NCI-H1092 (cell line): ENCODE measurements at places on chromosomes 3 and 15.

- no peak for DNase-seq
These were observed 9.1 kb downstream of the LIPC start for GRCh38 chr15:58440922-58441321.

- DNase-seq: no peak
These were observed 316.2 kb downstream of the IL5RA start for GRCh38 chr3:2793987-2794386.

DNA sequence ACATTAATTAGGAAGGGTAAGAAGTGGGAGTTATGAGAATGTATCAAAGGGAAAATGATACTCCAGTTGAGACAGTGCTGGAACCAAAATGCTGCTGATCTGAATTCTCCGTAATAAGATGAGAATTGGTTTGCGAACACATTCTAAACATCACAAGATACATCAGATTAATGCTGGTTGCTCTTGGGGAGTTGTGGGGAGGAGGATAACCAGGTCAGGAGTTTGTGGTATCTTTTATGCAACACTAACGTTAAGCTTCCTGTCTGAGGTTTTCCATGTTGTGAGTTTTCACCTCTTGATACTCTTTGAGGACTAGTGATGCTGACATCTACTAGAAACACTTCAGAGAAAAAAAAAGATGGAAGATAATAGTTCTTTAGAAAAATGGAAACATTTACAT is 47.2 kb downstream of the PPARG start:
- DNase-seq: no peak

- DNase-seq: no peak
These were observed 58.2 kb downstream of the C3orf70 start for GRCh38 chr3:185094697-185095096.

- DNase-seq: no peak
These were observed 42.8 kb downstream of the NKIRAS1 start for GRCh38 chr3:23873941-23874340.

DNA sequence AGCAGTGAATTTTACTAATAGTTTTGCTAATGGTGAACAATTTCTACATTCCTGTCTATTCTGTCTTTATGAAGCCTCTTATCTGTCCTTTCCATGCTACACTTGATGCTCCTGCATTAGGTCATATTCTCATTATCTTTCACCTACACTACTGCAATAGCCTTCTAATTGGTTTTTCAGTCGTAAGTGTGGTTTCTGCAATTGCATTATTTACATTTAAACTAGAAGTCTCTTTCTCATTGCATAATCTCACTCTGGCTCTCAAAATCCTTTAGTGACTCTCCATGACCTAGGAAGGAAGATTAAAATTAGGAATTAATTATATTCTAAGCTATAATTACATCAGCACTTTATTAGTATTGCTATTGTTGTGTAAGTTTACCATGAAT is 686.5 kb downstream of the IGSF11 start:
- no peak for DNase-seq

DNA sequence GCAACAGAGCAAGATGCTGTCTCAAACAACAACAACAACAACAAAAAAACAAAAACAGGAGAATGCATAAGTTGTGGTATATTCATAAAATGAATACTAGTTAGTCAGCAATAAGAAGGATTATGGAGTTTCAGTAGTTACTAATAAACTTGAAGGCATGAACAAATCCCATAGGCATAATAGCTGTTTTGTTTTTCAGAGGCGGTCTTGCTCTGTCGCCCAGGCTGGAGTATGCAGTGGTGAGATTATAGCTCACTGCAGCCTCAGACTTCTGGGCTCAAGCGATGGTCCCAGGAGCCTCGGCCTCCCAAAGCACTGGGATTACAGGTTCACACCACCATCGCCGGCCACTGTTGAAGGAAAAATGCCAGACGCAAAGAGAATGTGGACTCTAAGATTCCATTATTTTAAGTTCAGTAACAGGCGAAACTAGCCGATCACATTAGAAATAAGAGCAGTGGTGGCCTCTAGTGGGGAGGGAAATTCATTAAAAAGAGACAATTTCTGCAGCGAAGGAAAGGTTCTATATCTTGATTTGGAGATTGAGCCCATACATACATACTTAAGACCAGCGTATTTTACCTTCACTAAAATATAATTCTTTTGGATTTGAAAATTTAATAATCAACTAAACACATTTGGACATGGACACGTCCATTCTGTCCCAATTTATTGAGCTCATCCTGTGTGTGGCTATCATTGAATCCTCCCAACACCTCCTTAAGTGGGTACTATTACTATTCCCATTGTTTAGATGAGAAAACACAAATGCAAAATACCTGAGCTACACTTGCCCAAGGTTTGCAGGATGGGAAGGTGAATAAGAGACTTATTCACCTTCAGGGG is 27.4 kb upstream of the HDAC11 start:
- peak; percentile 16 for DNase-seq

DNA sequence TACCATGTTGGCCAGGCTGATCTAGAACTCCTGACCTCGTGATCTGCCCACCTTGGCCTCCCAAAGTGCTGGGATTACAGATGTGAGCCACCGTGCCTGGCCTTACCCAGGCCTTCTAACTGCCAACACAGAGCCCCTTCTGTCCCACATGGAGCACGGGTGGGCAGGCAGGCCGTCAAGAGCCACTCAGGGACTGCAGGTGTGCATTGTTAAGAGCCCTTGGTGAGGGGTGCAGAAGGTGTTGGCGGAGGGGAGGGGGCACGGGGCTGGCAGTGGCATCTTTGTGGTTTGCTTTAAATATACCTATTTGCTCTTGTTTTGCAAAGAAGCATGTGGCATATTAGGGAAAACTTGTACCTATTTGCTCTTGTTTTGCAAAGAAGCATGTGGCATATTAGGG is 37.3 kb downstream of the SMAD6 start:
- no peak for DNase-seq

DNA sequence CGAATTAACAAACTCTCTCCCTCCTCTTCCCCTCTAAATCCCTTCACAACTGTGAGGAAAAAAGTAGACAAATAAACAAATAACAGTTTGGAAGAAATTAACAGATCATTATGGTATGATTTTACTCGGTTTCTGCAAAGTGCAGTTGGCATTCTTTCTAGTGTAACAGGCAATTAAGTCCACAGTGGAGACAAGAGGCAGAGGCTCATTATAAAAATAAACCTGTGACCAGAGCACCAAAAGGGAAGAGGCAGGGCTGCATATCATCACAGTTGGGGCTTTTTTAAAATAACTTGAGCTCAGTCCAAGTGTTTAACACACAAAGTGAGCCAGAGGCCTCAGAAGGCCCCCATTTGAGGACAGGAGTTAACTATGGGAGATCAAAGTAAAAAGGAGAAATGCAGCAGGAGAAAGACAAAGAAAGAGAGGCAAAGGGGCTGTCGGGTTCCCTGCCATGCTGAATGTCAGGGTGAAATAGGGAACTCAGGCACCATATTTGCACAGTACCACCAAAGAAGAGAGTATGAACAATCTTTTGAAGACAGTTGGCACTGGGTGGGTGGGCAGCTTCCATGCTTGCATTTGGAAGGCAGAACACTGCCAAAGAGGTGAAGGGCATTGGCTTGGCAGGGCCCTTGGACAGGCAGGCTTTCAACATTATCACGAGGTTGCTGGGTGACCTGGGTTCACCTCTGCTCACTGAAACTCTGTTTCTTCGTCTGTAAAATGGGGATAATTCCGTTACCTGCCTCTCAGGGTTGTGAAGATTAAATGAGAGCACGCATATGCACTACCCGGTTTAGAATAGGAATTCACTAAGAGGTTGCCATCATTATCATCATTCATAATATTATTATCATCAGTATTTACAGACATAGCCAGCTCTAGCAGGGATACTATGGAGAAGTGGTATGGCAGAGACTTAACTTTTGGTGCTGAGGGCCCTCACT is 134.5 kb downstream of the MEX3B start:
- DNase-seq: no peak

GRCh38 chr3:69651765-69652164 is 87.5 kb upstream of the MITF start:
- no peak for DNase-seq
